ENCODE measurements at places on chromosomes 4 and X.

- DNase-seq: no peak
These were observed 48.5 kb upstream of the EGFL6 start for GRCh38 chrX:13520936-13521335.

GRCh38 chr4:101944649-101945048 is 154.1 kb downstream of the BANK1 start:
- no peak for DNase-seq

DNA sequence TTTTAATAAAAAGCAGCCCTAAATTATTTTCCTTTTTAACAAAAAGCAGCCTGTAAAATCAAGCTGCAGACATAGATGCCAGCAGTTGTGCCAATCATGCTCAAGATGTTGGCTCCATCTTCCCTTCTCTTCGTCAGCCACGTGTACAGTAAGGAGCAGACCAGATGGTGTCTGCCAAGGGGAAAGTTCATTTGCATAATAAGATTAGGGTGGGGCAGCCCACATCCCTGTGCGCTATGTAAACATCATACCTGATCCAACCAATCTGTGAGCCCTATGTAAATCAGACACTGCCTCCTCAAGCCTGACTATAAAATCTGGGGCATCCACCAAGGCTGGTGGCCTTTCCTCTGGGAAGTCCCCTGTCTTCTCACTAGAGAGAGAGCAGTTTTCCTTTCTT is 23.1 kb upstream of the C1GALT1C1 start:
- peak; percentile 42 for DNase-seq

DNA sequence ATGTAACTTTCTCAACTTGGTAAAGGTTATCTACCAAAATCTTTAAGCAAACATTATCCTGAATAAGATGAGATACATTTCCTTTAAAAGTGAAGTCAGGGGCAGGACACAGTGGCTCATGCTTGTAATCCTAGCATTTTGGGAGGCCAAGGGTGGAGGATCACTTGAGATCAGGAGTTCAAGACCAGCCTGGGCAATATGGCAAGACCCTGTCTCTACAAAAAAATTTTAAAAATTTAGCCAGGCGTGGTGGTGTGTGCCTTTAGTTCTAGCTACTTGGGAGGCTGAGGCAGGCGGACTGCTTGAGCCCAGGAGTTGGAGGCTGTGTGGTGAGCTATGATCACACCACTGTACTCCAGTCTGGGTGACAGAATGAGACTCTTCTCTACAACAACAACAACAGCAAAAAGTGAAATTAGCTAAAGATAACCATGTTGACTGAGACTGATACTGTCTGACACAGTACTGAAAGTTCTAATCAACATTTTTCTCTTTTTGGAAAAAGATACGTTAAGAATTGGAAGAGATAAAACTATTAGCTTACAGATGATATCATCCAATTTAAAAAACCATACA is 4.9 kb downstream of the DCAF16 start:
- DNase-seq: no peak

DNA sequence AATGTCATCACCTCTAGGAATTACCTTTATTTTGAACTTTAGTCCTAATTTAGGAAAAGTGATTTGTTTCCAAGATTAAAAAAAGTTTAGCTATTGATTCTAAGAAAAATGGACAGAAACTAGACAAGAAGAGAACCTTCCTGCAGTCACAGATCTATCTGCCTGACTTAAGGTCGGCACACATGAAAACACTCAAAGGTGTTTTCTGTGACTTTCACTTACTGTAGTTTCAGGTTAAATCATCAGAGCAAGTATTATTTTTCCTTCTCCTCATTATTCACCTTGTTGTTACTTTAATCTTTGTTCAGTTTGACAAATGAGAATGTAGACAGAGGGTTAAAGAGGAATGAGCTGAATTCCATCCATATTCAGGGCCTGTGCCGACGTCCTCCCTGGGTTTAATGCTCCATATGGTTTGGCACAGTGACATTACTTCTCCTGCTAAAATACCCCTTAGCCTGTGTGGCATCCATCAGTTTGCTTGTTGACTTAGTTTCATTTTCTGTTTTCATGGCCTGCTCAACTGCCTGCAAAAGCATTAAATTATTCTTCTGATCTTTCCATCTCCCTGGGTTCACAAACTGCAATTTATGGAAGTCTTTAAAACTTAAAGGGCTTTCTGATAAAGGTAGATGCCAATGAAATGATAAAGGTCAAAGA is 352.7 kb downstream of the NKX6-1 start:
- DNase-seq: no peak

GRCh38 chrX:149205937-149206336 is 299.2 kb downstream of the IDS start:
- no peak for DNase-seq

GRCh38 chrX:143306991-143307937 is 210.0 kb downstream of the SPANXN3 start:
- peak; percentile 86 for DNase-seq

- DNase-seq: peak; percentile 19
These were observed 1043.8 kb downstream of the ADGRL3 start for GRCh38 chr4:62243895-62244294.

GRCh38 chrX:86711531-86712180 is 563.4 kb downstream of the DACH2 start:
- DNase-seq: peak; percentile 70

GRCh38 chrX:102832661-102833060 is 104.4 kb upstream of the RAB40AL start:
- DNase-seq: no peak

DNA sequence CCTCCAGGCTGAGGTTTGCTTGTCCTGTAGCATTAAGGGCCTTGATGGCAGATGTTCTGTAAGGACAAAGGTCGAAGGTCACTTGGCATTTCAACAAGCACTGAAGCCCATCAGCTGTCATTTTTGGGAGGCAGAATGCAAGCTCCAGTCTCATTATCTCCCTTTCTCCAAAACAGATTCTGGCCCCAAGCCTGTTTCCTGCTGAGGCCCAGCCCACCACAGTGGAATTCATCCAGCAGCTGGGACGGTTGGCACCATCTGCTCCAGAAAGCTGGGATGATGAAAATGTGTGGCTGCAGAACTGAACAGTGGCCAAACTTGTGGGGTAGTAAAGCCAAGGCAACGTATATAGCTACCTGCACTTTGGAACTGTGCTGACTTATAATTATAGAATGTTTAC is 17.7 kb upstream of the PPEF2 start:
- no peak for DNase-seq

- no peak for DNase-seq
These were observed 305.9 kb upstream of the HAND2 start for GRCh38 chr4:173835903-173836302.

GRCh38 chrX:132292793-132293192 is 73.5 kb upstream of the RAP2C start:
- no peak for DNase-seq

DNA sequence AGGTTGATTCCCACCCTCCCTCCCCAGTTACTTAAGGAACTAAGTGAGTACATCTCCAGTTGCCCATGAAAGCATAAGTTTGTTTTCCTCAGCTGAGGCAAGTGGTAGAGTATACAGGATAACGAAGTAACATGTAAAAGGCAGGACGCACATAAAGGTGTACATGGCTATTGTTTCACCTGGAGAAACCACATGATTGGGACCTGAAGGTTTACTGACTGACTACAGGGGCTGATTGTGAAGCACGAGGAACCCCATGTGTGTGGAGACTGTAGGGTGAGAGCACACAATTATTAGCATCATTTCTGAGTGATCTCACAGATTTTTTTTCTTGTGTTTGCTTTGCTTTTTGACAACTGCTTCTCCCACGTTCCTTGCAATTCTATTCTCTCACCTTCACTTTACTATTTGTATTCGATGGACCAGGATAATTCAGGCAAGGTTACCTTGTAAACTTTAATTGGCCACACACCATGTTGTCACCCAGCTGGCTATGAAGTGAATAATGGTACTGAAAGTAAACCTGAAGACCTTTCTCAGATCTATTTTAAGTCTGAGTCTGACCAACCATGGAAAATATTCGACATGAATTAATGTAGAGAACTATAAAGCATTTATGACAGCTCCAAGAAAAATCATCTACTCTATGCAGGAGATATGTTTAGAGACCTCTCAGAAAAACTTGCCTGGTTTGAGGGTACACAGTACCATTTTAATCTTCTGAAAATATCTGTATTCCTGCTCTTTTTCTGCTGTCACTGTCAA is 102.5 kb upstream of the MYOZ2 start:
- no peak for DNase-seq

GRCh38 chr4:75733369-75733768 is 9.0 kb downstream of the USO1 start:
- DNase-seq: no peak

DNA sequence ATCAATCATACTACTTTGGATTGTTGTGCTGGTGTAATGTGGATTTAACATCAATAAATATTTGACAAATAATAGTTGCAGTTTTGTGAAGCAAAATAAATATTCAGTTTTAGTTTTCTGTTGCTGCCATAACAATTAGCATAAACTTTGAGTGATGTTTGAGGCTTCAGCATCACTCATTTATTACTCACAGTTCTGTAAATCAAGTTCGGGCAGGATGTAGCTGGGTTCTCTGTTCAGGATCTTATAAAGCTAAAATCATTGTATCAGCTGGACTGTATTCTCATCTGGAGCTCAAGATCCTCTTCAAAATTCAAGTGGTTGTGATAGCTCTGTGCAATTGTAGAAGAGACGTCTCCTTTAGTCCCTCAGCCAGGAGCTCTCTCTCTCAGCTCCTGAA is 81.7 kb downstream of the CBR4 start:
- no peak for DNase-seq

DNA sequence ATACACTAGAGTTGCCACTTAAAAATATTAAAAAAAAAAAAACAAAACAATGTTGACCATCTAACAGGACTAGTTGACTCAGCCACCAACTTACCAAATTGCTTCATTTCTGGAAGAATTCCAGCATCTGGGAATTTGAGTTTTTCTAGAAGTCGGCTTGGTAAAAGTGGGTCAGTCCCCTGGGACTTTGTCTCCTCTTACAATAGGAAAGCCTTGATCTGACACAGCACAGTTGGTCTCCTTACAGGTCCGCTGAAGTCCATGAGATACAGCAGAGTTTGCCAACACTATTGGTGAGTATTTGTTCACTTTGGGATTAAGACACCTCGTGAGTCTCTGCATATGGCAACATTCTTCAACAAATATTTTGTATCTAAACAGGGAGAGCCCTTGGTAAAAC is 18.2 kb upstream of the DDIT4L start:
- no peak for DNase-seq

DNA sequence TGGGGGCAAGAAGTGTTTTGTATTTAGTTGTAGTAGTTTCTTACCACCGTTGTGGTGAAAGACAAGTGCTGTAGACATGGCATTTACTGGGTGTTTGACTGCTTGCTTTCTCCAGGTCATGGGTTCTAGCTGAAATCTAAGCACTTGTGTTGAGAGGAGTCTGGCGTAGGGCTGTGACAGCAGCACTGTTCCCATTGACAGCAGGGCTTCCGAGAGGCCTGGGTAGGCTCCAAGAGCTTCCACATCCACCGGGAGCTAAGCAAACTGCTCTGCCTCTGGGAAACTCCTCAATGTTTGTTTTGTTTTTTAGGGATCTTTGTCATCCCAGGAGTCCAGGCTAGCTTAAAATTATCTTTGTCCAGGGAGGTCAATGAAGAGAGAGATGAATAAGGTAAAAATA is 44.3 kb downstream of the BMPR1B start:
- no peak for DNase-seq

GRCh38 chr4:123505095-123506010 is 108.8 kb downstream of the SPRY1 start:
- no peak for DNase-seq

DNA sequence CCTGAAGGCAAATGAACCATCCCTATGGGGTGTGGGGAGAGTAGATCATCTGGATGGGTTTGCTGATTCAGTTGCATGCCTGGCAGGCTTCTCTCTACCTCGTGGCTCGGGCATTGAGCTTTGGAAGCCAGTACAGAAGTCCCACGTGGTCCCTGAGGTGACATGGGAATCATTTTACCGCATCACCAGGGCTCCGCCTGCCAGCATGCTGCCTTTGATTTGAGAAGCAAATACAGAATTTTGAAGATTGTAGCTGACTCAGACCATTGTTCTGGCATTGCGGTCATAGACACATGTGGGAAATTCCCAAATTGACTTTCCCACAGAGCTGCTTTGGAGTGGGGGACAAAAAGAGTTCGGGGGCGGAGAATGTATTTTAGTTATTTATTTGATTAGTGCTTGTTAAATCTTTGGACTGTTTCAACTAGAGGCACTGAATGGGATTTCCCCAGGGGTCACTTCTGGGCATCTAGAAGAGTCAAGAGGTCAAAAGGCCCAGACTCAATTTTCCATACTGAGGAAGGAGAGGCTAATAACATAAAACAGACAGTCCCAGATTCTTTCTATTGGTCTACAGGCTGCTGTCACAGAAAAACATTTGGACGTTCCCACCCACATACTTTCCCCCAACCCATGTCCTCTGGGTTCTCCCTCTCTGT is 79.3 kb downstream of the NHSL2 start:
- no peak for DNase-seq

DNA sequence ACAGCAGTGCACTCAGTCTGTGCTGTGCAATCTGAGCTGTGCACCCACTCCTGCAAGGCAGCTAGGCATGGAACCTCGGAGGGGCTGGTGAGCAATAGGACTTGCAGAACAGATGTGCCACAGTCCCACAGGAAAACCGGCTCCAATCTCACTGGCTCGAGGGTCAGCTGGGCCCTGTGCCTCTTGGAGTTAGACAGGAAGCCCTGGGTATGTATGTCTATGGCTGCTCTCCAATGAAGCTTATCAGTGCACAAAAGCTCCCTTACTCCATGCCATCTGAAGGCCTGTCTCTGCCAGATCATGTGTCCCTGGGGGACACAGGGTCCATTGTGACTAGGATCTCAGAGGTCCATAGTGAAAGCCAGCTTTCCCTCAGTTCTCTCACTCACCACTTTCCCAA is 335.8 kb downstream of the SH3BGRL start:
- no peak for DNase-seq

GRCh38 chrX:51420610-51421009 is 75.8 kb downstream of the NUDT11 start:
- peak; percentile 20 for DNase-seq

GRCh38 chrX:153948847-153949805 is 4.7 kb upstream of the RENBP start:
- no peak for DNase-seq

GRCh38 chr4:139223682-139224317 is 46.8 kb upstream of the ELF2 start:
- no peak for DNase-seq

DNA sequence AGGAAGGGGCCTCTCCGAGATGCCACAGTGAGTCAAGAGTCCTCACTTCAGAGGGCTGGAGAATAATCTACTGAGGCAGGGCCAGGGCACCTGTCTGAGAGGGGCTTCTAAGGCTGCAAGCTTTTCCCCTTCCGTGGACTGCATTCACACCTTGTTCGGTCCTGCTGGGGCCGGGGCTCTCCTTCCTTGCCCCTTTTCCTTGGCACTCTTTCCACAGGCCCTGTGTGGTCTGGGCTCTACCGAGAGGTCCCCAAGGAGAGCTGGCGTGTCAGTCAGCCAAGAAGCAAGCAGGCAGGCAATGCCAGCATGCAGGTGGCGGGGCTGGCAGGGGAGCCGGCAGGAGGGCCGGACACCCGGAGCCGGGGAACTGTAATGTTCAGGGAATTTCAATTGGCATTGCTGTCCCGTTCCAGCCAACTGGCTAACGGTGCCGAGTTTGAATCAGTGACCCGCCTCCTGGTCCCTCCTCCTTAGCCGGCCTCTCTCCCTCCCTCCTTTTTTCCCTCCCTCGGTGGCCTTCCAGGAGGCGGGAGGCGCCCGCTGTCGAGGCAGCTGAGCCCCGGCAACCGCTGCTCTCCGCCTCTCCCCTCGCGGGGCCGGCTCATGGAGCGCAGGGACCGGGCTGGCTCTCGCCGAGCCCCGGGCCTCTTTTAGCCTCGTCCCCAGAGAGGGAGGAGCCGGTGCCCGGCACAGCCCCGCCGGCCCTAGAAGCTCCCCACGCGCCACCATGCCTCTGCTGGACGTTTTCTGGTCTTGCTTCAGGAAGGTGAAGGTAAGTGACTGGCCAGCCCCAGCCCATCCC is at the start of gene STARD8:
TSS of gene STARD8 (plus strand) at position 511 of the 802 bp plus-strand sequence. CDS start at position 728, 217 bp downstream.
- DNase-seq: no peak

Data from NCI-H146 (cell line).